Activated CD4-positive, CD25-positive, alpha-beta regulatory T cell treated with anti-CD3 and anti-CD28 coated beads, Interleukin-2, amount 50 U/mL, for 24 hours (primary cell): ENCODE measurements at places on chromosomes 4 and X.

GRCh38 chr4:140004549-140004895 is 149.5 kb downstream of the MAML3 start:
- ATAC-seq: no peak

DNA sequence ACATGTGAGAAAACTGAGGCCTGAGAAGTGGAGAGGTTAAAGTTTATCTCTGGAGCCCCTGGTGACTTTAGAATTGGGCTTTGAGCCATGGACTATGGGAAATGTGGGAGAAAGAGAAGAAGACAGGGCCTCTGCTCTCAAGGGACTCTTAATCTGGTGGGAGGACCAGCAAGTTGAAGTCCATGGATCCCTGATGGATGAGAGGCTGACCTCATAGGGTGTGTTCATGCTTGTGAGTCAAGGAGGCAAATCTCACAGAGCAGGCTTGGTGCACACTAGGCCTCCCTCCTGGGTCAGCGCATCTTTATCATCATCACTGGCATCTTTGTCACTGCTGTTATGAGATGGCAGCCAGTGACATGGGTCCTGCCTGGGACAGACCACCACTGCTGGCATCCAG is 211.9 kb downstream of the AFAP1 start:
- no peak for ATAC-seq

DNA sequence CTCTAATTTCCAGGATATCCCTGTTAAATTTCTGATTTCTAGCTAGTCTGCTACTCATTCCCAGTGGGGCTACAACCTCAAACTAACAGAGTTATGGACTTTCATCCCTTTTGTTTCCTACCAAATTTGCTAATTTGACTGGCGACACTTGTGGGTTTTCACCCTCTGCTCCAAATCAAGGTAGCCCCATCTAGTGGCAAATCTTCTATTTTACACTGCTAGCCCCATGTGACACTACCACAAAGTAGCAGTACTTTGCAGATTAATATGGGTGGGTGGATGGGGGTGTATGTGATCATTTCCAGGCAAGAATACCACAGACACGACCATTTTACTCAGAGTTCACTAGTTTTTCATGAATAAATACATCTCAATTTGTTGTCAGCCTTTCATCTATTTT is 150.3 kb downstream of the MSL3 start:
- ATAC-seq: no peak

- peak; percentile 77 for ATAC-seq
These were observed 27.8 kb downstream of the RASL11B start for GRCh38 chr4:52889778-52890520.

- ATAC-seq: no peak
These were observed 94.5 kb downstream of the FNIP2 start for GRCh38 chr4:158863296-158863695.

DNA sequence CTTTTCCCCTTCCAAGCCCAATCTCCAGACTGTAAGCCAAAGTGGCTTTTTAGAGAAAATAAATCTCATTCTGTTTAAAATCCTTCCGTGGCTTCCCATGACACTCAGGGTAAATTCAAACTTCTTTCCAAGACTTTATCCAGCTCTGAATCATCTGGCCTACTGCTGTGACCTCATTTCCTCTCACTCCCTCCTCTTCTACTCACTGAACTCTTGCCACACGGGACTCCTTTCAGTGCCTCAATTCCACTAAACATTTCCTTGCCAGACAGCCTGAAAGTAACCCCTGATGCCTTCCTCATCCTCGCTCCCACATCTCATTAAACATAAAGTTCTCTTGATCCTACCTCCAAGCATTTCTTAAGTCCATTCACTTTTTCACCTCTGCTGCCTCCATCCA is 27.8 kb upstream of the RNF128 start:
- ATAC-seq: no peak

DNA sequence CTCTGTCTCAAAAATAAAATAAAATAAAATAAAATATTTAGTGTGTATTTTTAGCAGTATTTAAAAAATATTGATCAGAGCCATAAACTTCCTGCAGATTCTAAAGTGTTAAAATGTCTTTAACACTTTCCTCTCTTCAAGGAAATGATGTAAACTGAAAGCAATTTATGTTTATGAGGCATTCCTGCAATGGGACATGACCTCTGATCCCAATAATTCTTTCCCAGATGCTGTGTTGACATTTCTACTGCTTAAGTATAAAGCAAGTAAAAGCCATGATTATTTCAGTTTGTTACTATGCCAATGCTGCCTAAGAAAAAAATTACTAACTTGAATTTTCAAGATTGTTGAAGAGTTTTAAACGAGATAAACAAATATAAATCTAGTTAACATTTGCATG is 29.0 kb downstream of the COQ2 start:
- no peak for ATAC-seq

DNA sequence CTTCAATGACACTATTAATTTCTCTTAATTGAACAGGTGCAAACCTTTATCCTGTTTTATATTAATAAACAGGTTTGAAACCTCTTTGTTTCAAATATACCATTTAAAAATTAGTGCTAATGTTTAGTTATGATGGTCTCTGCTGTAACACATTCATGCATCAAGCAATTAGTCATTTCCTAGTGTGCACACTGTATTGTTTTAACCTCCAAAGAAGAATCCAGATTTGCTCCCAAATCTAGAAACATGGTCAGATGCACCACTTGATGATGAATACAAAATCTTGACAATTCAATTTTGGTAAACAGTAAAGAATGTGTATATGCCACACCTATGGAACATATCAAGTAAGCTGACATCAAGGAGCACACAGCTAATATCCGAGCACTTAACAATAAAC is 157.1 kb downstream of the TRIML1 start:
- no peak for ATAC-seq

- ATAC-seq: no peak
These were observed 6.4 kb upstream of the FGFBP1 start for GRCh38 chr4:15944895-15945294.

DNA sequence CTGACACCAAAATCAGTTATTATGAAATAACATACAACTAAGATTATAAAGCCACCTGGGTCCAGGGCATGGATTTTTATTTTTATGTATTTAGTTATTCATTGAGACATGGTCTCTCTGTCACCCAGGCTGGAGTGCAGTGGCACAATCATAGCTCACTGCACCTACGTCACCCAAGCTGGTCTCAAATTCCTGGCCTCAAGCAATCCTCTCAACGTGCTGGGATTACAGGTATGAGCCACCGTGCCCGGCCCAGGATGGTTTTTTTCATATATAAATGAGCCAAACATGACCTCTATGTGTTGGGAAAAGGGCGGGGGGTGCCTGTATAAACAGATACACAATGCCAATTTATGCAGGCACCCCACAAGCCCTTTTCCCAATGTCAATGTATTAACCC is 24.6 kb downstream of the ZNF630 start:
- ATAC-seq: no peak

DNA sequence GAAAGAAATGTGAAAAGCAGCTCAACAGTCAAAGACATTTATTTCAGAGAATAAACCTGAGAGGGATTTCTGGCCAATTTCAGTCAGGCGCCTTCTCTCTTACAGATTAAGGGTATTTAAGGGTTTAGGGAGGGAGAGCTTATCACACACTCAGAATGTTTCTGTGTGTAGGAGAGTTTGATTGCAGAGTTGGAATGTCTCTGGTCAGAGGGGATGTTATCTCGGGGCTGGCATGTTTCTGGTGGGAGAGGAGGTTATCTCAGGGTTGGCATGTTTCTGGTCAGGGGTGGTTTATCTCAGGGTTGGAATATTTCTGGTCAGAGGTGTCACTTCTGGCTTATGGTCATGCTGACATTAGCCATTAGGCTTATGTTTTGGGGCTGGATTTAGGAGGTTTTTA is 1920.5 kb upstream of the PCDH7 start:
- ATAC-seq: no peak

- no peak for ATAC-seq
These were observed 55.9 kb downstream of the NPNT start for GRCh38 chr4:105951198-105951597.

DNA sequence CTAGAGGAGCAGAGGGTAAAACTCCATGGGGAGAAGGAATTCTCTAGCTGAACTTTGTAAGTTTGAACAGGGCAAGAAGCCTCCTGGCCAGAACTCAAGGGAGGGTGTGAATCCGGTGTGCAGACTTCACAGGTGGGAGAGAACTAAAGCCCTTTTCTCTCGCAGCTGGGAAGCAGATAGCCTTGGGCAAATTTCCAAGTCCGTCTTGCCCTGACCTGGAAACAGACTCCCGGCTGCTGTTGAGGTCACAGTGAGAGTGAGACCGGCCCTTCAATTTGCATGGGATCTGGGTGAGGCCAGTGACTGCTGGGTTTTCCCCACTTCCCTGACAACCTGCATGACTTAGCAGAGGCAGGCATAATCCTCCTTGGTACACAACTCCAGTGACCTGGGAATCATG is 94.5 kb upstream of the ZNF827 start:
- no peak for ATAC-seq

GRCh38 chrX:154840856-154841255 is 6.4 kb upstream of the SMIM9 start:
- peak; percentile 30 for ATAC-seq

GRCh38 chr4:110867251-110867960 is 244.5 kb upstream of the PITX2 start:
- ATAC-seq: no peak

- no peak for ATAC-seq
These were observed 103.5 kb upstream of the PPARGC1A start for GRCh38 chr4:23993373-23993772.

DNA sequence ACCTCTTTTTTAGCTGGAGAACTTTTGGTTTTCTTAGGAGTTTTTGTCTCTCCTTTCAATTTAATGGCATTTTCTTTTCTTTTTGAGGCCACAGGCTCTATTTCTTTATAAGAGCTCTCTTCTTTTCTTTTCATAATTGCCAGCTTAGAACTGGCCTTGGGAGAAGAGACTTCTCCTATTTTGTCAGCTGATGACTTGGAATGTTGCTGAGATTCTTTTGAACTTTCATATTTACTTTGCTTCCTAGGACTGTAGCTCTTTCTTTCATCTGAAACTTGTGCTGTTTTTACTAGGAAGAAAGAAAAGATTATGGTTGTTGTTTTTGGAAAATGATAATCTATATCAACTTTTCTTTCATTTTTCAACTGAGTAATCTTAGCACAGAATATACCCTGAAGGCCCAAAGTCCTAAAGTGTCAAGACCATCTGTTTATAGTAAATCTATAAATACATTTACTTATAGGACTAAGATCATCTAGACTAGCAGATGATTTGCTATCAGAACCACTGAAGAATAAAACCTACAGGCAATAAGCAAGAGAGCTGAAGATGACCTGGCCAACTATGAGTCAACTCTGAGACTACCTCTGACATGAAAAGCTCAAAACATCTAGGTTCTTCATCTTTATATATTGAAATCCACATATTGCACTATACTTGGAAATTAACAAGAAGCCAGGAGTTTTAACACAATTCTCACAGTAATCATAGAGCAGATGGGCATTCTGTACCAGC is 45.6 kb downstream of the RFC1 start:
- ATAC-seq: no peak

DNA sequence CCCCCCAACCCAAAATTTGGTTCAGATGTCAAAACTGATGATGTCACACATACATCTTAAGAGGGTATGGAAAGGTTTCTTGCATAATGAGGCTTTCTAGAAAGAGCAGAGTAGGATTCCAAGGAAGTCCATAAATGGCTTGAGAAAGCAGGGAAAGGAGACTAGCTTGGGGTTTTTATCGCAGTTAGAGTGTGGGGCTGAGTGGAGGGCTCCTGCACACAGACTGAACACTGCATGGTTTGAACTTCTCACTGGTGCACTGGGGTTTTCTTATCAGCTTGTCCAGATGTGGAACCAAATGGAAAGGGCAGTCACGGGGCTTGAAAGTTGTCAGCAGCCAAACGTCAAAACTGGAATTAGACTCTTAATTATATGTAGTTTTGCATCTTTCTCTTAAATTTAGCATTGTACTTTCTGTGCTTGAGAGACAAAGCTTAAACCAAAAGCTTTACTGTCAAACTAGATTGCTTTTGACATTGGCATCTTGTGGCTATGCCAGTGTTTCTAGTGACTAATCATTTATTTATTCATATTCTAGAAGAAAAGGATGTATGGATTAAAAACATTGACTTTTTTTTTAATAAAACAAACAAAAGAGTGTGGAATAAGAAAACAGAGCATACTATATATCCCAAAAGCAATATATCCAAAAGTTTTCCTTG is 78.3 kb upstream of the STIM2 start:
- ATAC-seq: no peak

DNA sequence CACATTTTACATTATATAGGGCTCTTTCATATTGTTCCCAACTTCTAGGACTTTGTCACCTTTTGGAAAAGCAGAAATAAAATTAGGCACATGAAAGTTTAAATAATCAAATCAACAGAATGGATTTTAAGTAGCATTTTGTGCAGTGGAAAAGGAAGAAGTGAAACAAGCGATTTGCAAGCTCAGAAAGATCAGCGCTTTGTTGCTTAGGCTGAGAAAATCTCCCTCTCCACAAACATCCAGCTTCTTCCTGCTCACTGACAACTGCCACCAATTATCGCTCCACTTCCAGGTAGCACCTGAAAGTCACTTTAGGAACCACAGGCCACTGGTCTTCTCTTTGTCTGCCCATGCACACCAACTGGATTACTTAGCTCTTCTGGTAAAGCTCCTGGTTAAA is 2.0 kb upstream of the PDK3 start:
- ATAC-seq: no peak
